OCI-M1 (cell line): ENCODE measurements at places on chromosomes 1 and 21.

DNA sequence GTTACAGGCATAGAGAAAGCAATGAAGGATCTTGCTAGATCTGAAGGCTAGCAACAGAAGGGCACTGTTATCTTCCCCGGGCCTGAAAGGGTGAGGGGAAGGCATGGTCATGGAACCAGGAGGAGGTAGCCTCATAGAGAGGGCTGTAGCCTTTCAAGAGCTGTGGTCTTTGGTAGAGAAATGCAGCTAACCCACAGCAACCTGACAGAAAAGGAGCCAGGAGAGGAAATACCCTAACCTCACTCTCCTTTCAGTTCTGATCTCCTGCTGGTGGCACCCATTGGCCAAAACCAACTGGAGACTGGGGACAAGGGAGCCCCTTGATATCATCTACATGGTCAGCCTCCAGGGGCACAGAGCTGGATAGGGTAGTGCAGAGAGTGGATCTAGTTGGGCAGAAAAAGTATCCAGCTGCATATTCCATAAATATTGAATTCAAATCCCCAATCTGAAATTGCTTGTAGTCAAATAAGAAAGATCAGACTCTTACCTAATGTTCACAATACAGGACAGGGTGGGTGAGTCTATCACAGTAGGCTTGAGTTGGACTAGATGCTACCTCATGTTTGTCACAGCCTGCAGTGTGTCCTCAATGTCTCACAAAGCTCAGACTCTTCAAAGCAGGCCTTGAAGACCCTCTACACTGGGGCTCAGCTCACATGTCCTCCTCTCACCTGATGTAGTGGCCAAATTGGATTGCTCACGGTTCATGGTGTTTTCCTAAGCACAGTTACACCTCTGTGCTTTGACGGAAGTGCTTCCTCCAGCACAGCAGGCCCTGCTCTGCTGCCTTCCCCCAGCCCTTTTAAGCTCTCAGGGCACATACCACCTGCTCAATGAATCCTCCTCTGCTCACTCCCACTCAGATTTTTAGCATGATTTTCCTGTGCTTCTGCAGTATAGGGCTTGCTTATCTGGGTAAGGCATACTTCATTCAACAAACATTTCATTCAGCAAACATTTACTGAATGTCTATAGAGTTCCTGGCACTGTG, 74.1 kb upstream of the JUN start:
- no peak for DNase-seq

- no peak for DNase-seq
These were observed 23.6 kb downstream of the ZBTB18 start for GRCh38 chr1:244074559-244075171.

GRCh38 chr1:11984576-11984975, 4.3 kb downstream of the MFN2 start:
- no peak for DNase-seq

DNA sequence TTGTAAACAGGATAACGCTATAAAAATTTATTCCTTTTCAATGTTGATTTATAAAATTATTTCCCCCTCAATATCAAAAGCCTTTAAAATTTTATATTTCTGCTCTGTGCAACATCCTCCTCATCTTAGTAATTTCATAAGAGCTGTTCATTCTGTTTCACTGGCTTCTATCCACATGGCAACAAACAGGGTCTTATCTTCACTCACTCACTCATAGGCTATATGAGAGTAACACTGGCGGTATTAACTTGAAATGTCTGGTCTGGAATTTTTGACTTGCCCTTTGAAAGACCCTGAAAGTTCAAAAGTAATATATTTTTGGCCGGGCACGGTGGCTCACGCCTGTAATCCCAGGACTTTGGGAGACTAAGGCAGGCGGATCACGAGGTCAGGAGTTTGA, 77.4 kb upstream of the KRTAP11-1 start:
- DNase-seq, result no peak

DNA sequence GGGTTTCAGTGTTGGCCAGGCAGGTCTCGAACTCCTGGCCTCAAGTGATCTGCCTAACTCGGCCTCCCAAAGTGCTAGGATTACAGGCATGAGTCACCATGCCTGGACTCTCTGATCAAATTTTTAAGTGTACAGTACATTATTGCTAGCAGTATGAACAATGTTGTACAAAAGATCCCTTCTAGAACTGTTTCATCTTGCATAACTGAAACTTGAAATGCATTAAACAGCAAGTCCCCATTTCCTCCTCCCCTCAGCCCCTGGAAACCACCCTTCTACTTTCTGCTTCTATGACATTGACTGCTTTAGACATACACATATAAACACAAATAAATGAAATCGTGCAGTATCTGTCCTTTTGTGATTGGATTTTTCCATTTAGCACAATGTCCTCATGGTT, 463.4 kb downstream of the PTPRC start:
- no peak for DNase-seq

GRCh38 chr1:149993764-149994163, 16.8 kb downstream of the OTUD7B start:
- DNase-seq, result no peak

- no peak for DNase-seq
These were observed 12.4 kb downstream of the SELL start for GRCh38 chr1:169698976-169699375.

DNA sequence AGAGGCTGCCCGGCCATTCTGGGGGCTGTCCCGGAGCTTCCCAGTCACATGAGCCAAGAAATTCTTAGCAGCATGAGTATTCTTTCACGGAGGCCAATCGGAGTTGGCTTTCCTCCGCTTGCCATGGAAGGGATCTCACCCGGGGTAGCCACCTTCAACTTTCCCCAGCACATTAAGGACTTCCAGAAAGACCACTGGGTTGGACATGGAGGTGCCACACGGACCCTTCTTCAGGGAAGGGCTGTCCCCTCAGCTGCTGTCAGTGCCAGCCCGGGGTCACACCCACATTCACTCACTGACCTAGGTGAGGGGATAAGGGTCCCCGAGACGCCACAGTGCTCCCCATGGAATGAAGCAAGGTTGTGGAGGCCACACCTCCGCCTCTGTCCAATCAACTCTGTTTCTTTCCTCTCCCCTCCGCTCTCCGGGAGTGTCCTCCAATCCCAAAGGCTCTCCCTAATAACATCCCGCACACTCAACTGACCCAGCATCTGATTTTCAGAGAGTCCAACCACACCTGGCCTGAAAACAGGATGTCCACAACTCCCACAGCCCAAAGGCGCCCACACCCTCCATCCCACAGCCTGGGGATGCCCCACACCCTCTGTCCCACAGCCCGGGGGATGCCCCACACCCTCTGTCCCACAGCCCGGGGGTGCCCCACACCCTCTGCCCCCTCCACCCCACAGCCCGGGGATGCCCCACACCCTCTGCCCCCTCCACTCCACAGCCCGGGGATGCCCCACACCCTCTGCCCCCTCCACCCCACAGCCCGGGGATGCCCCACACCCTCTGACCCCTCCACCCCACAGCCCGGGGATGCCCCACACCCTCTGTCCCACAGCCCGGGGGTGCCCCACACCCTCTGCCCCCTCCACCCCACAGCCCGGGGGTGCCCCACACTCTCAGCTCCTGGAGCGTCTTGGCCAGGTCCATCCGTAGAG, 19.4 kb downstream of the RSPH1 start:
- DNase-seq, result no peak

- DNase-seq, result no peak
These were observed 272.1 kb downstream of the TRABD2B start for GRCh38 chr1:47725000-47725473.

GRCh38 chr1:174837386-174837785, 162.4 kb upstream of the CACYBP start:
- DNase-seq, result no peak
